HS-5 (cell line): ENCODE measurements at places on chromosomes 12 and 14.

GRCh38 chr14:80940146-80940545 is 1.4 kb downstream of the CEP128 start:
- DNase-seq = no peak

- DNase-seq = no peak
Measured at GRCh38 chr12:34335819-34336262, 313.5 kb downstream of the ALG10 start.

GRCh38 chr12:24608637-24609285 is 340.1 kb downstream of the BCAT1 start:
- no peak for DNase-seq

GRCh38 chr12:110993434-110993833 is 73.1 kb upstream of the MYL2 start:
- no peak for DNase-seq

GRCh38 chr12:31023271-31023724 is 50.4 kb upstream of the DDX11 start:
- DNase-seq = no peak

- DNase-seq = no peak
Measured at GRCh38 chr14:30142216-30142615, 214.6 kb upstream of the PRKD1 start.

DNA sequence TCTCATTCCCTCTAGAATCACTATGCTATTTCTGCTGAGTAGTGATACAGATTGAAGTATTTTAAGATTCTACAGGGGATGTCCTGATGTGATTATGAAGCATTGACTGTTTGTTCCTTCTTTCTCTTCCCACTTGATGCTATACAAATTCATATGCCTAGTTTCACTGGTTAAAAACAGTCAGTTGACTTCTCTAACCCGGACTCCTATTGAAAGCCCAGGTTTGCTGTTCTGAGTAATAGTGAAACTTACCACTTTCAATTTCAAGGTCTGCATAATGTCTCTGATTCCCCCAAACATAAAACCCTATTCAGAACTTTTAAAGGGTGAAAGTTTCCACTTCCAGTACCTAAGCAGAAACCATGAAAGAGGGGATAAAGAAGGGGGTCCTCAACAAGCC is 117.7 kb upstream of the RPL10L start:
- DNase-seq = no peak

GRCh38 chr12:56958422-56958821 is 1.0 kb upstream of the RDH16 start:
- DNase-seq = no peak

DNA sequence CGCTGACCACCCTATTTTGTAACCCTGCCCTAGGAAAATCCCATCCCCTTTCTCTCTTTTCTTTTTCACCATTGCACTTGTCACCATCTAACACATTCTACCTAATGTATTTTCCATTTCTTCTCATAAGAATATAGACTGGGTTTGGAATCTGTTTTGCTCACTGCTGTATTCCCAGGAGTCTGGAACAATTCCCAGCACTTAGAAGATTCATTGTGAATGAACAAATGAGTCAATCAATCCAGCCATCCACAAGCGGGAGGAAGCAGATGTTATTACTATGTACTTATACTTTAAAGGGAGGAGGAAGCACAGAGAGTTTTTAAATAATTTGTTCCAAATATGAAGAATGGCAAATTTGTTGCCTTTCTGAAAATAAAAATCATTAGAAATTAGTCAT is 142.1 kb downstream of the KIF21A start:
- DNase-seq = peak; percentile 29

DNA sequence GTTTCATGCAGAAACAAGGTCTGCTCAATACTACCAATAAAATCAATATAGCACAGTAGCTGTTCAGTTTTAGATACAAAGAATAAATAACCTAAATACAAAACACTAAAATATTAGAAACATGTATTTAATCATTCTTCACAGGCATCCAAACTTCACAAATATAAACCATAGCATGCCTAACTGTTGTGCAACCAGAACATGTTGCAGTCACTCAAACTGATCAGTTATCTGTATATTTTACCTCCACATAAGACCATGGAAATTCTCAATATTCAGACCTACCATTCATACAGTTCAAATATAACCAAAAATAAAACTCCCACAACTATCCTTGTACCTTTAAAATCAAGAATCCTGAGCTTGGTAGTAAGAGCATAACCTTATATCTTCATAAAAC is 83.1 kb upstream of the PAWR start:
- no peak for DNase-seq

DNA sequence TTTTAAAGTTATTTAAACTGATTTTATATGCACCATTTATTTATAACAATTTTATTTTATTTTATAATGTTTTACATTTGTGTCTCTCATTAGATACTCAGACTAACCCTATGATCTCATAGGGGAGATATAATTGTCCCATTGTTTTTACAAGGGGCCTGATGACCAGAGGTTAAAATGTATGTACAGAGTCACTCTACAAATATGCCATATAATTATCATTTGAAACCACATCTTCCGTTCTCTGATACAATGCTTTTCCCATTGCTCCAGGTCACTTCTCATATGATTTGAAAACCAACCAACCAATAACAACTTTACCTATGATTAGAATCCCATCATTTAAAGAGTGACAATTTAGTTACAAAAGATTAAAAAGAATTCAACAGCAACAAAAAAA is 137.8 kb downstream of the GPHN start:
- no peak for DNase-seq

DNA sequence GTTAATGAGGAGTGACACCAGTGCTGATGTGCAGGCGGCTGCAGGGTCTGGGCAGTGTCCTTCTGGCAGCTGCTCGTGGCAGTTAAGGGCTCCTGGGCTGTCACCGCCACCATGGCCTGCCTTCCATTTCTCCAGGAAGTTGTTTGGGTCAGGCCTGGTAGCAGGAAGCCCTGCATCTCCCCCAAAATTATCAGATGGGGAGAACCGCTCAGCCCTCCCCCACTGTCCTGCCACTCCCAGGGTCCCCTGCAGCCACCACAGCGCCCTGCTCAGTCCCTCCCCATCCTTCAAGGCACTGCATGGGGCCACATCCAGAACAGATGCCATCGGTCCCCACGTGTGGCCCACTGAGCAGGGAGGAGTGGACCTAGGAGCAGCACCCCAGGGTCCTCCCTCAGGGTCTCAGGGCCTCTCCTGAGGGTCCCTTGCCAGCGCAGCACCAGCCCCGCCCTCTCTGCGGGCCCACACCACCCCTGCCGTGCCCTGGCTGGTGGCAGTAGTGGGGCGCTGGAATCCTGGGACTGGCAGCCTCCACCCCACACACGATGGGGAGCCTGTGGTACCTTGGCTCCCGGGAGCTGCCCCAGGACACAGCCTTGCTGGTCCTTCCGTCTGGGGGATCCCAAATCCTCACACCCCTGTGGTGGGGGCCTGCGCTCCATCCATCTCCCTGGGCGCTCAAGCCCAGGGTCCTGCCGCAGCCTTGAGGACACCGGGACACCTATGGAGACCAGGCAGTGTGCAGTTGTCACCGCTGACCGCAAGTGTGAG is 10.3 kb upstream of the AMN start:
- DNase-seq = no peak

GRCh38 chr12:67818459-67818903 is 169.9 kb downstream of the DYRK2 start:
- DNase-seq = no peak

DNA sequence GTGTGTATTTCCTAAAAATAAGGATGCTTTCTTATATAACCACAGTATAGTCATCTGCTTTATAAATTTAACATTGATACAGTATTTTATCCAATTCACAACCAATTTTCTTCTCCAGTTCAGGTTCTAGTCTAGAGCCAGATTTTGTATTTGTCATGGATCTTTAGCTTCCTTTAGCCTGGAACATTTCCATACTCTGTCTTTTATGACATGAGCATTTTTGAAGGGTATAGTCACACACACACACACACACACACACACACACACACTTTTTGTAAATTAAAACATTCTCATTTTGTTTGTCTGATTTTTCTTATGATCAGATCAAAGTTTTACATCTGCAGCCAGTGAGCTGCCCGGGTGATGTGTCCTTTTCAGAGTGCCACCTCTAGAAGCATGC is 25.4 kb downstream of the CGRRF1 start:
- DNase-seq = no peak

DNA sequence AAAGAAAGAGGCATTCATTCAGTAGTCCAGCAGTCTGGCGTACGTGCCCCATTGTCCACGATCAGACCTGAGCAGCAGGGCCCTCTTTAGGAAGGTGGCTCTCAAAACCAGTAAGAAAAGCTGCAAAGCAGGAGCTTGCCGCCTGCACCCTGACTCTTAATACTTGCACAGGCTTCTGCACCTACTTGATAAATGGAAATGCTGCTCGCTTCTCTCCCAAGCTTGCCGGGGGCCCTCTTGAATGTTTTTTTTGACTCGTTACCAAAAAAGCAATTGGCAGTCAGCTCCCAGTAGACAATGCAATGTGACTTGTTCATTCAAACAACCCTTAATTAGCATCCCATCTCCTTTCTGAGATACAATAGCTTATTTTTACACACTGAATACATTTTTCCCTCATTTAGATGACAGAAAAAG is 27.2 kb upstream of the PTPRB start:
- no peak for DNase-seq

DNA sequence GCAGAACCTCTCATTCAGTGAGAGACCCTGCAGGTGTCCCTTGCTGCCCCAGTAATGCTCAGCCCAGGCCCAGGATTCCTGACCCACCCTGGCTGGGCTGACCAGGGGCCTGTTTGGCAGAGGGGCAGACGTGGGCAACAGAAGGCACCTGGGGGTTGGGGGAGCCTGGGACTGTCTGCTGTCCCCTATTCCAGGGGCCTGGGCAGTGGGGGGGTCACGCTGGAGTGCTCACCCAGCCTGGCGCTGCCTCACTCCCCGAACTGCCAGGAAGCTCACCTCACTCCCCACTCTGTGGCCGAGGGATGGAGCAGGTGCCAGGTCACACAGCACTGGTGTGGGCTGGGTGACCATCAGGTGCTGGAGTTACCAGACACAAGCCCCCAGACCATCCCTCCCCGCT is 22.6 kb upstream of the NUDT14 start:
- no peak for DNase-seq

DNA sequence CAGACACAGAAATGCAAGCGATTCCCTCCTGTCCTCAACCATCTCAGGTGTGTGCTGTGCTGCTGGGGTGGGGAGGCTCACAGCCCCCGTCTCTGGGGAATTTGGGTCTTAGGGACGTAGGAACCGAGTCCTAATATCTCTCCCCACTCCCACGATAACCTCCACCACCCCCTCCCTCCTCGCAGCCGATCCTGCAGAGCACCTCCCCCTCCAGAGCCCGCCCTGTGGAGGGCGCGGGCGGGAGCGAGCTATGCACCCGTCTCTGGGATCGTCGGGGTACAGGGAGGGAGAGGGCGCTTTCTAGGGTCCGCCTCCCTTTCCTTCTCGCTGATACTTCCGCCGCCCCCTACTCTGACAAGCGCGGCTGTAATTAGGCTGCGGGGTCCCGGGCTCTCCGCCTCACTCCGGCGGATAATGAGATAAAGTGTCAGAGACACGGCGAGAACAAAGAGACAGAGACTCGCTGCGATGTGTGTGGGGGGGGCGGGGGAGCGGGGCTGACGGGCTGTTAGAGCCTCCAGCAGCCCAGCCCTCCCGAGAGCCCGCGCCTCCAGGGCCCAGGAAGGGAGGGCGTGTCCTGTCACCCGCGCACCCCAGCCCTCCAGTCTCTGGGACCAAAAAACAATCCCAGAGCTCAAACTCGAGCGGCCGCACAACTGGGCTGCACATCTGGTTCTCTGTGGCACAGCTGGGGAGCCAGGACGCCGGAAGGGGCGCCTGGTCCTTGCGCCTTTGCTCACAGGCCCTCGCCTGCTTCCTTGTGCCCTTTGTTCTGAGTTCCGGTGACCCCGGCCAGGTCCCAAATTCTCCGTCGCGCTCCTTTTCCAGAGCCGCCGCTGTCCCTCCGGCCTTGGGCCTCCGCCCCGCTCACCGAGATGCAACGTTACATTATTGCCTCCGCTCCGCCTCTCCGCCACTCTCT is 8.7 kb downstream of the SHMT2 start:
- no peak for DNase-seq

DNA sequence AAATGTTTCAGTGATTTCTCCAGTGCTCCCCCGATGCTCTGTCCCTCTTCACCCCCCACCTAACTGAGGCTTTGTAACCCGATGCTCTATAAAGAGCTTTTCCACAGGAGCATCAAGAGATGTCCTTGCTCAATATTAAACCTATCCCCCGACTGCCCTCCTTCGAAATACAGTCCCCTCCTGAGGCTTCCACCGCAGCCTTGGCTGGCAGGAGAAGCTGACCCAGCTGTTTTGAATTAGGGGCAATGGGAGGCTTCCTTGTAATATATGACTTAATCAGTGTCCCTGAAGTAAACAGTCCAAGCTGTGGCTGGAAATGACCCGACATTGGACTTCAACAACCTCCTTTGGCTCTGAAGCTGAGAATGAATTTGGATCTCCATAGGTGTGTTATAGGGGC is 62.4 kb downstream of the TMEM30B start:
- no peak for DNase-seq

- no peak for DNase-seq
Measured at GRCh38 chr12:27968972-27969623, 3.4 kb downstream of the PTHLH start.

- DNase-seq = no peak
Measured at GRCh38 chr12:132603240-132604150, 6.9 kb downstream of the LRCOL1 start.

GRCh38 chr14:99157246-99157645 is 114.8 kb downstream of the BCL11B start:
- DNase-seq = no peak

DNA sequence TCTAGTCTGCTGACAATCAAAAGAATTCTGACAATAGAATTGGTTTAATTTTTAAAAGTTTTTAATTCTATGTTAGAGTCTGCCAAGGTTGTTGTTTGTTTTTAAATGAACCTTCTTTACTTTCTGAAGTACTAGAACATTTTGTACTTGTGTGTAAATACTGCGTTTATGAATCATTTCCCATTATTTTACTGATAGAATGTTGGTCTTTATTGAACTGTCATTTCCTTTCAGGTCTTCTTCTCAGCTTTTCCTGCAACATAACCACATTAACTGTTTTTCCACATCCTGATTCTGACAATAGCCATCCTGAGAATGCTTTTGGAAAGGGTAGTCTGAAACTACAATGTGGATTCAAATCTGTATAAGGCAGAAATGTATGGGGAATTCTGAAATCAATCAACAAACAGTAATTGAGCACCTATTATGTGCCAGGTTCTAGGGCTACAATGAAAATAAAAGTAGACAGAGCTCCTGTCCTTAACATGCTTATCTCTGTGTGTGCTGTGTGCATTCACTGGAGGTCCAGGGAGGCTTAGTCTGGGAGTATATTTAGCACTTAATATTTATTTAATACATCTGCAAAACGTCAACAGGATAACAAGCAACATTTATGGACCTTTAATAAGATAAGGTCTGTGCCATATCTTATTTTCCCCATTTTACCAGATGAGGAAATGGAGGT is 73.1 kb upstream of the SLC38A2 start:
- DNase-seq = no peak

DNA sequence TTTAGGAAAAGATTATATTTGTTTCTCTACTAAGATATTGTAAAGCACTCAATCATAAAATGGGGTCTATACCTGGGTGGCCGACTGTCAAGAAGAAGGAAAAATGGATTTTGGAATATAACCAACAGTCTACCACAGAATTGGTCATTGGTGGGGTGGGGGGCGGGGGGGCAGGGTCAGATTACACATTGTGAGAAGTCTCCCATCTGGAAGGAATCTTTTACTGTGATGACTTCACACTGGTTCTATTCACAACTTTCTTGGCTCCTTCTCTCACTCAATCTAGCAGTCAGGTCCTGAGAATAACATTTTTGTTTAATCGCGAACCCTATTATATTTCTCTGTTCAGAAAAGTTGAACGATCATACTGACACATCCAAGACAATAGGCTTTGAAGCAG is 8.7 kb upstream of the CLEC4E start:
- DNase-seq = no peak
